ENCODE measurements at places on chromosomes 11 and 22.

DNA sequence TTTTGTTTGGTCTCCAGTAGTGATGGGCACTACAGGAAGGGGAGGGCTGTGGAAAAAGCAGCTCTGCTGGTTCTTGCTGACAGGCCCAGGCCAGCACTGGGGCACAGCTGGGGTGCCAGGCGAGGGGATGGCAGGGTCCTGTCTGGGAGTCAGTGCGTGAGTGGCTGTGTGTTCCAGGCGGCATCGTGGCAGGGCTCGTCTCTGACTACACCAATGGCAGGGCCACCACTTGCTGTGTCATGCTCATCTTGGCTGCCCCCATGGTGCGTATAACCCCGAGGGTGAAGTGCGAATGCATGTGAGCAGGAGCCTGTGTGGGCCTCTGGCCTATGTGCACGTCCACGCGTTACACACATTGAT lies 20.9 kb downstream of the SLC37A2 start:
- no peak for DNase-seq

DNA sequence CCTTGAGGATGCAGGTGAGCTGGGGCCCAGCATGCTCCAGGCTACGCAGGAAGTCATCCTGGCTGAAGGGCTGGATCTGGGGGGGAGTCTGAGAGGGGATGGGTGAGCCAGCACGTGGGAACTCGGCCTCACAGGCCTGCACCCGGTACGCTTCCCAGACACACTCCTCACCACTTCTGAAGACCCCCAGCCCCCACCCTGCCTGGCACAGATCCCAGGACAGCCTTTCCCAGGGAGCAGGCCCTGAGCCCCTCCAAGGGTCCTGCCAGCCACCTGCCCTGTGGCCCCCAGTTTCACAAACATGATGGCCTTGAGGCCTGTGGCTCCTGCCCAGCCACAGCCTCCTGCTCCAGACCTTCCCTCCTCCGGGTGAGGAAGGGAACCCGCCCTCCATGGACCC lies 5.6 kb upstream of the PLXNB2 start:
- DNase-seq = no peak

GRCh38 chr11:76598426-76598839 lies 72.1 kb downstream of the LRRC32 start:
- DNase-seq = no peak

DNA sequence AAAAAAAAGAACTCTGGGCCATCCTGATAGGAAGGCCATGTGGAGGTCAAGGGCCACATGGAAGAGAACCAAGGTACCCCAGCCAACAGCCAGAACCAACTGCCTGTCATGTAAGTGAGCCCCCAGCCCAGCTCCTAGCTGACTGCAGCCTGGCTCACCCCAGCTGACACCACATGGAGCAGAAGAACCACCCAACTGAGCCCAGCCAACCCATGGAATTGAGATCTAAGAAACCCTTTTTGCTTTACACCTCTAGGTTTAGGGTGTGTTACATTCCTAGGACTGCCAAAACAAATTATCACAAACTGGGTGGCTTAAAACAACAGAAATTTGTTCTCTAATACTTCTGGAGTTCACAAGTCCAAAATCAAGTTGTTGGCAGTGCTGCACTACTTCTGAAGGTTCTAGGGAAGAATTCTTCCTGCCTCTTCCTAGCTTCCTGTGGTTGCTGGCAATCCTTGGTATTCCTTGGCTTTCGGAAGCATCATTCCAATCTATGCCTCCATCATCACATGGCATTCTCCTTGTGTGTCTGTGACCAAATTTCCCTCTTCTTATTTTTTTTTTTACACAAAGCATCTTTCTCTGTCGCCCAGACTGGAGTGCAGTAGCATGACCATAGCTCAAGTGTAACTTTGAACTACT lies 4.4 kb downstream of the C11orf86 start:
- no peak for DNase-seq

- no peak for DNase-seq
Measured at GRCh38 chr22:27380855-27381254, 420.7 kb downstream of the MN1 start.

DNA sequence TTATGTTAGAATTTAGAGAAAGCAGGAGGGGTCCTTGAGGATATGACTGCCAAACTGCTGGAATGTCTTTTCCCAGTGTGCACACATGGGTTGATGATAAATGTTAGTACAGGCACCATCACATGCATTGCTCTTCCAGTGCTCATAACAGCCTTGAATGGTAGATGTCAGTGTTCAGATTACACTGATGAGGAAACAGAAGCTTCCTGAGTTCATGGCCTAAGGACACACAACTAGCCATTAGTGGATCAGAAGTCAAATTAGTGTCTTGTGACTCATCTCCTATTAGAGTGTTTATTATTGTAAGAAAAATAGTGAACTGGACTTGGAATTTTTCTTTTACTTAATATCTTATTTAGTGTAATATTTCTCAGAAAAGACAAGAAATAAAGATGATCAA lies 241.5 kb downstream of the DDX10 start:
- no peak for DNase-seq

DNA sequence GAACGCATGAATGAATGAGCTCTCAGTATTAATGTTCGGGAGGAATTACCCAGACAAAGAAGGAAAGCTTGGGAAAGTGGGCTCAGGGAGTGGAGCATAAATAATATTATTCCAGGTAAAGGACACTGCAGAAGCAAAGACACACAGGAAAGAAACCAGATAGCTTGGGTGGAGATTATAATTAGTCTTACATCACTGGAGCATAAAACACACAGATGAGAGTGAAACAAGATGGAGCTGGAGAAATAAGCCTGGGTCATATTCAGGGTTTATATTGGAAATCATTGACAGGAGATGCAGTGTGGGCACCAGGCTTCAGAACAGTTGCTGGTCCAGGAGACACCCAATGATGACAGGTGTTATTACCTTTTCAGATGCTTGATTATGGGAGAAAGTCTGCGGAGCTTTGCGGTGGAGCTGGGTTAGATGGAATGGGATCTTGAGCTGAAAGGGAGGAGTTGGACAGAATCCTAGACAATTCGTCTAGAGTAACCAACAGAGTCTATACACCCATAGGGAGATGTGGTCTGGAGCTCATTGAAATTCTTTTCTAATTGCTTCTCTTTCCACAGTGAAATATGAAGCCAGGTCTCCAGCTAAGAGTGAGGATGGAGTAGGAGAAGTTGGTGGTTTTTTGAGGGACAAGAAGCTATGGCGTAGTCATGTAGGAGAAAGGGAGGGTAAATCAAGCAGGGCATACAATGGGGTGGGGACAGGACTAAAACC lies 227.2 kb downstream of the FAM76B start:
- no peak for DNase-seq

DNA sequence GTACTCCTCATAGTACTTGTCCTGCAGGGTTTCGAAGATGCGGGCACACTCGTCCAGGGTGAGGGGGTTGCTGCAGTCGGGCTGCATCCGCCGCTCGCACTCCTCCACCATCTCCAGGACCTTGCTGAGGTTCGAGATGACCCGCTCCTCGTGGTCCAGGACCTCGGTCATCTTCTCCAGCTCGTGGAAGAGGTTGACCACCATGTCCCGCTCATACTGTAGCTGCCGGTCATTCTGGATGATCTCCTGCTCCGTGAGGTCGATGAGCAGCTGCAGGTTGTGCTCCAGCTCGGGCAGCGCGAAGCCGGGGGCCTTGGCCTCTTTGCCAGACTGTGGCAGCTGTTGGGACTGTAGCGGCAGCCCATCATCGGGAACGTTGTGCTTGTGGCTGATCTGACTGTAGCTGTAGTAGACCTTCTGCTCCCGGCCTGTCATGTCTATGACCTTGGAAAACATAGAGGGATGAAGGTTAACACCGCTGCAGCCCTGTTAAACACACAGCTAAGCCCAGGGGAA lies 13.0 kb downstream of the TFIP11 start:
- DNase-seq = no peak

DNA sequence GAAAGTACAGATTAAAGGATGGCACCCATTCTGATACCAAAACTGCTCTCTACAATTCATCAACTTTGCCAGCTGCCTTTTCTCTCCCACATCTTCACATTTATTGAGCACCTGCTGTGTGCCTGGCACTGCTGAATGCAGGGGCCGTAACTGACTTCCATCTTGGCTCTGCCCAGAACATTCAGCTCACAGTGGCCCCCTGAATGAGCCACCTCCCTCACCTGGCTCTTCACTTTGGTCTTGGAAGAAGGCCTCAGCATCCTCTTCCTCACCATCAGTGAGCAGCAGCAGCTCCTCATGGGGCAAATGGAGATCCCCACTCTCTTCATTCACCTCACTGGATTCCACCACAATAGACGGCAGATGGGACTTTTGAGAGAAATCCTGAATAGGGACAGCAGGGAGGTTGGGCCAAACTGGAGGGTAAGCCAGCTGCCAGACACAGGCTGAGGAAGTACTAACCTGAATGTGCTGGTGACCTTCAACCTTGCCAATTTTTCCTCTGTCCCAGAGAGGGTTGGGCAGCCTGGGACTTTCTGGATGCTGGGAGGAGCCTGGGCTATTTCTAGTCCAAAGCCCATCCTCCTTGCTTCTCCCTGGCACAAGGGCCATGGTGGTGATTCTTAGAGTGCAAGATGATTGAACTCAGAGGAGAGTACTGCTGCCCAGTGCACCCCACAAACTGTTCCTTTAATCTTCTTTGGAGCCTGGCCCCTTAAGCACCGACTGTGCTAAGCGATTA lies 1.9 kb upstream of the UQCC3 start:
- DNase-seq = no peak

GRCh38 chr11:123110397-123110796 lies 48.5 kb upstream of the HSPA8 start:
- no peak for DNase-seq

DNA sequence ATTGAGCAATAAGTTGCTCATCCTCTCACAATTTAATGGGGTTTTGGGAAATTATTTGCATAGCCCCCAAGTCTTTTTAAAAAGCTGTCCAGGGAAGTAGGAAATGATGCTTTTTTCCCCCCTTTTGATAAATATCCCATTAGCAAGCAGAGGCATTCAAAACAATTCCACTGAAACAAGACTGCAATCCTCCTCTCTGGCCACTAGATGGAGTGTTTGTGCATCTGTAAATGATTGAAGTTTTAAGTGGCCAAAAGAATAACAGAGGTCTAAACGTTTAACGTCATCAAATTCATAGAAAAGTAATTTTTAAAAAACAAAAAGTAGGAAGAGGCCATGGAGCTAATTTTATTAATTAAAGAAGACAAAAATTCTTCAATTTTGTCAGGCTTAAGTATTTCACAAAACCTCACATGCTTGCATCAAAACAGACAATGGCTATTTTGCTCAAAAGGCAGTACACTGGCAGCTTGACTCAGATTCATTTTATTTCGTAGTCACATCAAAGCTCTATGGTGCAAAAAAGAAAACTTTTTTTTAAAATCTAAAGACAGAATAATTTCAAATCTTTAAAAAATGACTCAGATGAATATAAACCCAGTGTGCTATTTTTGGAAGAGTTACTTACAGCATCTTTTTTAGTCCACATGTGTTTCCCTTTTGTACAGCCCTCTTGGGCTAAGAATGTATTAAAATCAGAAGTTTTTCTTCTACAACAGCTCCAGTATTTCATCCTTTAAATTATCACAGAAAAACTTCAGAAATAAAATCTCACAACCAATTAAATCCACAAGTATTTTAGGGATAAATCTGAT lies 17.8 kb downstream of the CHORDC1 start:
- DNase-seq = no peak

GRCh38 chr11:26194881-26195280 lies 137.0 kb upstream of the ANO3 start:
- no peak for DNase-seq

GRCh38 chr11:95736809-95737208 lies 52.8 kb downstream of the FAM76B start:
- DNase-seq = no peak

- DNase-seq = no peak
Measured at GRCh38 chr22:43526117-43526655, 114.4 kb downstream of the MPPED1 start.

GRCh38 chr11:87454241-87454640 lies 416.5 kb downstream of the TMEM135 start:
- DNase-seq = no peak

GRCh38 chr22:48015701-48016100 lies 1253.3 kb downstream of the TBC1D22A start:
- DNase-seq = no peak

DNA sequence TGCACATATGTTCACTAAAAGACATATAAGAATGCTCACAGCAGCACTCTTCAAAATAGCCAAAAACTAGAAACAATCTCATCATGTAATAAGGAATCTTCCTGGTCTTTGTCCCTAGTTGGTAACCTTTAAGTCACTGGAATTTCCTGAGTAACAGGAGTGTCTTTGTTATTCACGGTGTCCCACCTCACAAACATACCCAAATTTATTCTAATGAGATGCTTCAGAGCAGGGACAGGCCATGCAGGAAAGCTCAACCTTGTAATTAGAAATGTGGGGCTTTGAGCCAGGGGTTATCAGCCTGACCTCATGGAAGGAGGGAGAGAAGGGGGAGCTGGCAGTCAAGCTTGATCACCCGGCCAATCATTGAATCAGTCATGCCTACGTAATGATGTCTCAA lies 40.3 kb upstream of the NFRKB start:
- no peak for DNase-seq

DNA sequence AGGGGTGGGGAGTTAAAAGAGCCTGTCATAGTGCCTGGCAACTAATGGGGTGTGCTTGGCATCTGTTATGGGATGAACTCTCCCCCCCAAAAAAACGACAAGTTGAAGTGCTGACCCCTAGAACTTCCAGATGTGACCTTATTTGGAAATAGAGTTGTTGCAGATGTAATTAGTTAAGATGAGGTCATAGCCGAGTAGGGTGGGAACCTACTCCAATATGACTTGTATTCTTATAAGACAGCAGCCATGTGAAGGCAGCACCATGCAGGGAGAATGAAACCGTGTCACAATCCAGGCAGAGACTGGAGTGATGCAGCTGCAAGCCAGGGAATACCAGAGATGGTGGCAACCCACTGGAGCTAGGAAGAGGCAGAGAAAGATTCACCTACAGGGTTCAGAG lies 394.5 kb downstream of the TENM4 start:
- DNase-seq = no peak

- no peak for DNase-seq
Measured at GRCh38 chr22:36971341-36972125, 47.7 kb downstream of the TST start.

DNA sequence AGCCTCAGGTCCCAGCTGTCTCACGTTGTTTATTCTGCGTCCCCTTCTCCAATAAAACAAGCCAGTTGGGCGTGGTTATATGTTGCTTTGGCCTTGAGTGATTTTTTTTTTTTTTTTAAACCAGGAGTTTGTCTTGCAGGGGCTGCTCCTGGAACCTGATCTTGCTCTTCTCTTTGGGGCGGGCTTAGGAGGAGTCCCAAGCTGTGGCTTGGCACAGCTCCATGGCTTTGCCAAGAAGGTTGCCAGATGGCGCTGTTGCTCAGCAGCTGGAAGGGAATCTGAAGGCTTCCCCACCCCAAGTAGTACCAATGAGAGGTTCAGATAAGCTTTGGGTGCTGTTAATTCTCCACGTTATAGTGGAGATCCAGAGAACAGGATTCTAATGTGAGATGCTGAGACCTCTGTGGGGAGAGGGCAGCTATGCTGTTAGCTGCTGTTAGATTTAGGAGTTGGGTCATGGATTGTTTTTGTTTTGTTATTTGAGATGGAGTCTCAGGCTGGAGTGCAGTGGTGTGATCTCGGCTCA lies 2.0 kb upstream of the FERMT3 start:
- DNase-seq = peak; percentile 88

- DNase-seq = no peak
Measured at GRCh38 chr22:19430890-19431541, 517 bp downstream of the HIRA start.
